ENCODE measurements at places on chromosomes 11 and 22.

DNA sequence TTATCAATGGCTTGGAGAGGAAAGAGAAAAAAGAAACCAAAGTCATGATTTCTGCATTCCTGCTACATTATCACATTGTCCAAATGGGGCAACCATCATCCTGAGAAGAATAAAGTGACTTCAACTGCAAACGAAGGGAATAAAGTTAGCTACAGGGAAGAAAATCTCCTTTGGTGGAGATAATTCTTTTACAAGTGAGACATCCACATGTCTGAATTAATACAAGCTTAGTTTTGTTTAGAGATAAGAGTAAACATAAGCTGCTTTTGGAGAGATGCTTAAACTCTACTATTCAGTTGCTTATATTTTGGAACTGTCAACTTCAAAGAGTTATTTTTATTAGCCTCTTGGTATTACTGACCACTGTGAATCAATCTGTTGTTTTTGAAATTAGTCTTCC, at the start of gene OR52L1:
TSS of gene OR52L1 (minus strand) at position 101 of the 400 bp plus-strand sequence. CDS start at position 46, 55 bp downstream.
- DNase-seq, result no peak

DNA sequence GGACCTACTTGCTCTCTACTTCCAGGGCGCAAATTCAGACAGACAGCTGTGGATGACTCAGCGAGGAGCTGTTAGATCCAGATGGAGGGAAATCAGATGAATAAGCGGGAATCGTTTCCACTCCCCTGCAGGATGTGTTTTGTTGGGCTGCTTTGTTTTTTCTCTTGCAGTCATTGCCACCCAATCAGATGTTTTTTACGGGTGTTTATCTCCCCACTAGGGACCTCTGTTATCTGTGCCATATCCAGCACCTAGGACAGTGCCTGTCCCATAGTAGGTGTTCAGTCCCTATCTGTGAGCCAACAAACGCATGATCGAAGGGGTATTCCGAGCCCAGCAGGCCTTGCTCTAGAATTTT, 51.1 kb upstream of the PARVG start:
- DNase-seq, result no peak

DNA sequence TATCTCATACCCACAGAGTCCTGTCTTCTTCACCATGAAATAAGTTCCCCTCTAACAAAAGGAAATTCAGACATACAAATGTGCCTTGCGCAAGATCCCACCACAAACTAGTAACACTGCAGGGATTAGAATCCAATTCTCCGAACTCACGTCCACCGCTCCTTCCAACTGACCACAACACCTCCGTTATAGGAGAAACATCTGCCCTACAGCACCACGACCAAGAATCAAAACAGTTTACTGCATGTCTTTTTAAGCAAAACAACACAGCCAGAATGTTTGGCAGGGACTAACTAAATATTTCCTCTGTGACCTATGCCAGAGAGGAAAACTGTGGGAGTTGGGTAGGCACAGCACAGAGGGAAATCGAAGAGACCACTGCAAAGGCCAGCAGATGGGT, 72.7 kb upstream of the AKIP1 start:
- DNase-seq, result no peak

DNA sequence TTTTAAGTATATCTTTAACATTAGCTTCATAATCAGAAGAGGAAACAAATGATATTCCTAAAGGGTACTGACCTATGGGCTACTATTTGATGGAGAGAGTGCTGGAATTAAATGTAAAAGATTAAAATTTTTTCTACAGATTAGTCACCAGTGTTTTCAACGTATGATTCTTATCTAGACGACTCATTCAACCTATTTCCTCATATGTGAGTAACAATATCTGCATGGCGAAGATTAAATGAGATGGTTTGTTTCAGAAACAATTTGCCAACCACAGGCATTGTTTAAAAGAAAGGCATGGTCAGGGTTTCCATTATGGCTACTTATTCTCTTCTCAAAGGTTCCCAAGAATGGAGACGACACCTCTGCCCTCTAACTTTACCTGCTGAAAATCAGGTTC, 20.4 kb downstream of the OR56B4 start:
- no peak for DNase-seq

DNA sequence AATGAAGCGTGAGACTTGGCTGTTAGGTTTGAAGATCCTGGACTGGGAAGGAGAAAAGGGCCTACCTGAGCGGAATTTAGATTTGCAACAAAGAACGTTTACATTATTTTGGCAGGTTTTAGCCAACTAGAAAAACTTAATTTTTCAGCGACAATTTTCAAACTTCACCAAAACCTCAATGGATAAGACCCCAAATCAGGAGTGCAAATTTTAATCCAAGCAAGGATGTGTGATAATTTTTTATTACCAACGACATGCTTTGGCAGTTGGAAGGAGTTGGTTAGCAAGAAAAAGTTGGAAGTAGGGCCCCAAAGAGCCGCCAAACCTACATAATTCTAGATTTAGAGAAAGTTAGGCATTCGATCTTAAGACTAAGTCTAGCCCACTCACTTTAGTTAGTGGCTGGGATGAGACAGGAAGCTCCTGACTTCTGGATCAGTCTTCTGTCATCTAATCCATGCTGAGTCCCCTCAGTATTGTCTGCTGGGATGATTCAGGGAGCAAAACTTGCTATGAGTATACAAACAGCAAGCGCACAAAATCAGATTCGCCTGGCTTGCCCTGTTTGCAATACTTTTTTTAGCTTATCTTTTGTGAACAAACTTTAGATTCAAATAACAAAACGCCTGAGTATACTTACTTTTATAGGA, 787 bp upstream of the RDX start:
- DNase-seq, result no peak

GRCh38 chr11:131499199-131499598, 128.8 kb downstream of the NTM start:
- DNase-seq, result no peak

All from stimulated activated CD4-positive, alpha-beta T cell treated with anti-CD3 and anti-CD28 coated beads, Interleukin-1b, Interleukin-23, amount 100 ng/mL, for 1 hour (primary cell).